ENCODE measurements at places on chromosomes 6 and 20.
A peak's percentile ranks its signal among the peaks of the same experiment; 100 is the strongest.

- no peak for DNase-seq
Measured at GRCh38 chr6:66849843-66850242, 1142.8 kb upstream of the EYS start.

- no peak for DNase-seq
Measured at GRCh38 chr6:32244270-32244669, 20.4 kb upstream of the NOTCH4 start.

GRCh38 chr20:42193119-42193518, 574.9 kb upstream of the CHD6 start:
- DNase-seq = no peak

GRCh38 chr6:20564269-20564668, 30.0 kb downstream of the CDKAL1 start:
- DNase-seq = peak; percentile 67

DNA sequence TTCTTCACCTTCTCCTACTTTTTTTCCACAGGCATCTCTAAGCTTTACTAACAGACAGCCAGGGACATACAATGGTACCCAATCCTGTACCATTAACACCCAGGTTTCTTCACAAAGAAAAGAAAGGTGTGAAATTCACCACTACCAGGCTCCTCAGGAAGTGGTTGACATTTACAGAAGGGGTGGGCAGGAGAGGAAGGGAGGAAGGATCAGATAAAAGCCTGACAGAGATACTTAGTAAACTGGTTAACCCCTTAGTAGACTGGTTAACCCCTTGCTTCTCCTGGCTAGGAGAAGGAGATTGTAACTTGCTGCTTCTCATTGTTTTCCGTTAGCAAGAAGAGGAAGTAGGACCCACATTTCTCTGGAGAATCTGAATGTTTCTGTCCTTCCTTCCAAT, 7.2 kb downstream of the SAMD3 start:
- peak; percentile 57 for DNase-seq

Data from KBM-7 (cell line).